ENCODE measurements at places on chromosomes 4 and X. TPM values are rescaled to one million over a fixed set of nuclear protein-coding genes. Genes with fewer than 3 reads are reported as not detected.

DNA sequence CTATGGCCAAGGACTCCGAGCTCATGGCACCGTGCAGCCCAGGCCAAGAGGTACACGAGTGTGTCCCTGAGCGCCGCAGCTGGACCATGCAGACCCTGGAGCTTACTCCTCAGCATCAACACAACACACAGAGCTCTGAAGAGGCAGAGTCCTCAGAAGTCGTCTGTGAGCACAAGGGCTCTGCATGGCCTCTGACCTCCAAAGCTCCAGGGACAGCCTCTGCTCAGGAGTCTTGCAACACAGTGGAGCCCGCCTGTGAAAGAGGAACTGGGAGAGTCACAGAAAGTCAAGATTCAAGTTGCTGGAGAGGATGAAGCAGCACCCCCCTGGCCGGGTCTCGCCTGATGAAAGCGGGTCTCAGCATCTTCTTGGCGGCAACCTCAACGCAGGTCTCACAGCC, 2.9 kb downstream of the LRPAP1 start:
- DNase-seq = no peak
- peaks cover 10% of the 10 kb centered on the region for H3K36me3 ChIP-seq
- no peak overlapping the region for H3K27ac ChIP-seq

GRCh38 chrX:154356596-154356995, 17.8 kb downstream of the FLNA start:
- no peak overlapping the region for H3K27ac ChIP-seq
- H3K36me3 ChIP-seq = peaks cover 24% of the 10 kb centered on the region
- H3K4me3 ChIP-seq = no peak overlapping the region
- no peak for DNase-seq
- H3K27me3 ChIP-seq = no peaks in the 10 kb centered on the region

DNA sequence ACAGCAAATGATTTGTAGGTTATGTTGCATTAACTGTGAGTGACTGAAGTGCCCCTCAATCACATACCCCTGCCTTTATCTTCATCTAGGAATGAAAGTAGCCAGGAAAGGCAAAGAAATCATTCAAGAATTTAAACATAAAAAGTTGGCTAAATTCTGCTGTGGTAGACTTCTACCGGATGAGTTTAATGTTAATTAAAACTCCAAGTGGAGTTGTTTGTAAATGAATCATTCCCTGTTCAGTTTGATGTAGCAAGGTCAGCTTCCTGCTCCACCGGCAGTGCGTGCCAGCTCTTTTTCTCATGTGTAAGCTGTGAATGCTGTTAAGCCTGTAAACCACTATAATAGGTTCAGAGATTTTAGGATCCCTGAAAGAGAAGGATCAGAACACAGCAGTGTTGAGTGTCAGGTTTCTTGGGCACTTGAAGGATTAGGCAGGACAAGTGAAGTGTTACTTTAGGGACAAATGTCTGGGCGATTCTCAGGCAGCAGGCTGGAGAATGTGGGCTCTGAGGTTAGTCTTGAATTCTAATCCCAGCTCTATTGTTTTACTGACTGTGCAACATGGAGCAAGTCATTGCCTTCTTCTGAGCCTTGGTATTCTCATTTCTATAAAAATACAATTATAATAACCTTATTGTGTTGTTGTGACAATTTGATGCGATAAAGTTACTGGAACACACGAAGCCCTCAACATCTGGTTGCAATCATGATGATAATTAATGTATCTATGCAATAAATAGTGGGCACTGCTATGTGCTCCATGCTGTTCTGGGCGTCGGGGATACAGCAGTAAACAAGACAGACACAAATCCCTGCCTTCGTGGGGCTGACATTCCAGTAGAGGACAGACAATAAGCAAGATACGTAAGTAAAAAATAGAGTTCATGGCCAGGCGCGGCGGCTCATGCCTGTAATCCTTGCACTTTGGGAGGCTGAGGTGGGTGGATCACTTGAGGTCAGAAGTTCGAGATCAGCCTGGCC, 112.0 kb downstream of the SHROOM3 start:
- H3K27me3 ChIP-seq = peaks cover 4% of the 10 kb centered on the region
- no peak overlapping the region for H3K4me3 ChIP-seq
- H3K4me1 ChIP-seq = peaks cover 12% of the 10 kb centered on the region
- no peak overlapping the region for H3K27ac ChIP-seq
- H3K36me3 ChIP-seq = no peaks in the 10 kb centered on the region
- DNase-seq = no peak

The RP2 gene
- total RNA-seq = 5.1 TPM

GRCh38 chrX:118724775-118725174, 2.6 kb upstream of the IL13RA1 start:
- H3K4me3 ChIP-seq = no peak overlapping the region
- H3K36me3 ChIP-seq = no peaks in the 10 kb centered on the region
- H3K4me1 ChIP-seq = peaks cover 4% of the 10 kb centered on the region
- H3K27me3 ChIP-seq = peaks cover 19% of the 10 kb centered on the region
- DNase-seq = no peak
- no peak overlapping the region for H3K27ac ChIP-seq

GRCh38 chr4:165360985-165361670, 17.7 kb upstream of the CPE start:
- no peaks in the 10 kb centered on the region for H3K4me1 ChIP-seq
- no peak overlapping the region for H3K4me3 ChIP-seq
- H3K36me3 ChIP-seq = no peaks in the 10 kb centered on the region

The PSAPL1 gene
- total RNA-seq = not detected

- no peaks in the 10 kb centered on the region for H3K4me1 ChIP-seq
- no peaks in the 10 kb centered on the region for H3K36me3 ChIP-seq
- H3K27ac ChIP-seq = no peak overlapping the region
- peaks cover 1% of the 10 kb centered on the region for H3K27me3 ChIP-seq
- no peak overlapping the region for H3K4me3 ChIP-seq
Observed at GRCh38 chr4:16582526-16582925, 315.9 kb downstream of the LDB2 start.

DNA sequence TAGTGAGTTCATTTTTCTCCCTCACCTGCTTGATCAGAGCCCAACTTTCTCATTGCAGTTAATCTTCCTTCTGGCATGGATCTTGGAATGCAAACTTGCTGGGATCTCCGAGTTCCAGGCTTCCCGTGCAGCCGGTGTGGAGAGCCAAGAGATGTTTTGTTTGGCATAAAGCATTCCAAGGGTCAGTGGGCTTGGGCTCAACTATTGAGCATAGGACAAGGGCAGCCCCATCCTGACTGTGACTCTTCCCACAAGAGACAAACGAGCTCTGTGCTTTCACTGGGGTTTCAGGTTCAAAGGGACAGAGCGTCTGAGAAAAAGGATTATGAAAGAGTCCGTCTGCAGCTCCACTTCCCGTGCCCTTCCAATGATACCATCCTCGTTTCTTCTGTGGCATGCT, 10.5 kb downstream of the TLR7 start:
- H3K36me3 ChIP-seq = no peaks in the 10 kb centered on the region
- H3K4me1 ChIP-seq = no peaks in the 10 kb centered on the region
- H3K27me3 ChIP-seq = no peaks in the 10 kb centered on the region
- DNase-seq = no peak
- H3K4me3 ChIP-seq = no peak overlapping the region
- H3K27ac ChIP-seq = no peak overlapping the region

GRCh38 chr4:17497890-17498523, 13.9 kb downstream of the QDPR start:
- H3K4me3 ChIP-seq = no peak overlapping the region
- DNase-seq = no peak
- H3K36me3 ChIP-seq = peaks cover 43% of the 10 kb centered on the region
- H3K27ac ChIP-seq = no peak overlapping the region
- H3K4me1 ChIP-seq = peaks cover 27% of the 10 kb centered on the region

DNA sequence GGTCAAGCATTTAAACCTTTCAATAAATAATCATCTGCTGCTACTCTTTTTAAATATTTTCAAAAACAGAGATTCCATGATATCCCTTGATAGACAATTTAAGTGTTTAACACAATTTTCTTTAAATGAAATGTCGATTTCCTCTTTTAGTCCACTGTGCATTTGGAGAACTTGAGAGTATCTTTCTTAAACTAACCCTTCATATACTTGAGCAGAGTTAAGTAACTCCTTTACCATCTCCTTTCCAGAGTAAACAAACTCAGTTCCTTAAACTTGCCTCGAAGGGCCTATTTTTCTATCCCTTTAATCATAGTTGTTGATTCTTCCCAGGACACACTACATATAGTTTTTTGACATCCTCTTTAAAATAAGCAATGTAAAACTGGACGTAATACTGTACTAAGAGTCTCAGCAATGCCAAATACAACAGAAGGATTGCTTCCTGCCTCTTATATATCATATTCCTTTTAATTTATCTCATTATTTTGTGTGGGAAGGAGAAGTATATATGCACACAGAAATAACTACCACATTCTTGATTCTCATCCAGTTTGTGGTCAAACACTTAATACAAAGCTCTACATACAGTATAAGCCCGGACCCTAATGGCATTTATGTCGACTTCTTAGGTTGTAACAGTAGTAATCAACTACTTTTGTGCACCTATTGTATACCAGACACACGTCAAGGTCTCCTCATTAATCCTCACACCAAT, 22.8 kb downstream of the RAB28 start:
- no peak overlapping the region for H3K27ac ChIP-seq
- peaks cover 36% of the 10 kb centered on the region for H3K36me3 ChIP-seq
- H3K4me1 ChIP-seq = peaks cover 23% of the 10 kb centered on the region
- H3K27me3 ChIP-seq = no peaks in the 10 kb centered on the region
- no peak for DNase-seq

GRCh38 chr4:119040261-119040660, 95.4 kb upstream of the MYOZ2 start:
- H3K27ac ChIP-seq = no peak overlapping the region
- H3K4me3 ChIP-seq = no peak overlapping the region
- H3K27me3 ChIP-seq = no peaks in the 10 kb centered on the region
- H3K36me3 ChIP-seq = no peaks in the 10 kb centered on the region
- H3K4me1 ChIP-seq = peaks cover 13% of the 10 kb centered on the region
- DNase-seq = no peak

The ENOX2 gene
- total RNA-seq = 12.0 TPM
